ENCODE measurements at places on chromosomes 13 and 19. TPM values are rescaled to one million over a fixed set of nuclear protein-coding genes. Genes with fewer than 3 reads are reported as not detected.

The COL4A1 gene
- total RNA-seq: not detected

DNA sequence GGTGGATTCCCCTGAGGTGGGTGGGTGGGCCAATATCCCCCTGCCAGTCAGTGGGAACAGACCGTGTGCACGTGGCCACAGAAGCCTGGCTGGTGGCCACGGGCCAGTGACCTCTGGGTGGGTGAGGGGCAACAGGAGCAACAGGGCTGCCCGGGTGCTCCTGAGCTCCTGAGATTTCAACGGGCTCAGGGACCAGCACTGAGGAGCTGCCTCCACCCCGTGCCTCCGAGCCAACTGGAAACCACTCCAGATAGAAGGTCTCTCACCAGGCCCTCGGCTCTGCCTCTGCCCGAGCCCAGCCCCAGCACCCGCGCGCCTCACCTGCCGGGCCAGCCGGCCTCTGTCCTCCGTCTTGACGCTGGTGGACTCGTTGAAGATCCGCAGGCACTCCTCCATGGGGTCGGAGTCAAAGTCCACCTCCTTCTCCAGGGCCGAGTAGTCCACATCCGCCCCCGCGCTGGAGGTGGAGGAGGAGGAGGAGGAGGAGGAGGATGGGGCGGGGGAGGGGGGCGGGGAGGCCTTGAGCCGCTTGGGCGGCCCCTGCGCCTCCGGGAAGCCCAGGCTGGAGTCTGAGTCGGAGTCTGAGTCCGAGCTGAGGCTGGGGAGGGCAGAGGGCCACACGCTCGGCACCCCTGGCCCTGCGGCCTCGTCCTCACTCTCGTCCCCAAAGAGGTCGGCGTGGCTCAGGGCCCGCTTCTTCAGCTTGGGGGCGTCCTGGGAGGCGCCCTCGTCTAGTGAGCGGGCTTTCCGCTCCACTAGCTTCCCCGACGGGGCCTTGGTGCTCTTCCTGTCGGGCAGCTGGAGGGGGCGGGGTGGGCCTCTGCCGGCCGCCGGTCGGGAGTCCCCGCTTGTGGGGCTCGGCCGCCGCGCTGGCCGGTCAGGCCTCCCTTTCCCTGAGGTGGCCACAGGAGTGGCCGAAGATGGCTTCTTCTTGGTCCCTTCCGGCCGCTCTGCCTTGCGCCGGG, 14.8 kb upstream of the ATP8B3 start:
- DNase-seq: no peak
- H3K27ac ChIP-seq: no peak overlapping the region
- H3K27me3 ChIP-seq: no peaks in the 10 kb centered on the region
- no peaks in the 10 kb centered on the region for H3K4me1 ChIP-seq
- no peak overlapping the region for H3K4me3 ChIP-seq

- peaks cover 27% of the 10 kb centered on the region for H3K4me1 ChIP-seq
- no peak overlapping the region for H3K4me3 ChIP-seq
- H3K27me3 ChIP-seq: no peaks in the 10 kb centered on the region
- H3K36me3 ChIP-seq: peaks cover 1% of the 10 kb centered on the region
- H3K27ac ChIP-seq: no peak overlapping the region
These were observed 5.3 kb downstream of the CARM1 start for GRCh38 chr19:10876459-10877240.

DNA sequence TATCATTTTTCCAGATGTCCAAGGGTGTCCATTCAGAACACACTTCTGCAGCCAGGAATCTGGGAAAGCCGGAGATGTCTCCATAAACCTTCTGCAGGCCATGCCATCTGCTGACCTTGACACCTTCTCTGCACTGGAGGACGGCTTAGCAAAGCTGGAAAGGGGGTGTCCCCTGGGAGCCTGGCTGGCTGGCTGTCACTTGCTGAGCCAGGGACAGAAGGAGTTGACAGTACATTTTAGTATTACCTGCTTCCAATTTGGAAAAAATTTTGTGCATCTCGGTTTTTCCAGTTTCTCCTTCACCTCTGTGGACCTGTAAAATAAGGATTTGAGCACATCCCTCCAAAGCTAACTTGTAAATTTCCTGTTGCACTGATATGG, 8.1 kb upstream of the CHST8 start:
- H3K4me1 ChIP-seq: no peaks in the 10 kb centered on the region
- no peak overlapping the region for H3K4me3 ChIP-seq
- H3K36me3 ChIP-seq: no peaks in the 10 kb centered on the region
- no peak overlapping the region for H3K27ac ChIP-seq
- no peak for DNase-seq

The PRSS57 gene
- not detected for total RNA-seq

The RFPL4AL1 gene
- total RNA-seq: not detected

DNA sequence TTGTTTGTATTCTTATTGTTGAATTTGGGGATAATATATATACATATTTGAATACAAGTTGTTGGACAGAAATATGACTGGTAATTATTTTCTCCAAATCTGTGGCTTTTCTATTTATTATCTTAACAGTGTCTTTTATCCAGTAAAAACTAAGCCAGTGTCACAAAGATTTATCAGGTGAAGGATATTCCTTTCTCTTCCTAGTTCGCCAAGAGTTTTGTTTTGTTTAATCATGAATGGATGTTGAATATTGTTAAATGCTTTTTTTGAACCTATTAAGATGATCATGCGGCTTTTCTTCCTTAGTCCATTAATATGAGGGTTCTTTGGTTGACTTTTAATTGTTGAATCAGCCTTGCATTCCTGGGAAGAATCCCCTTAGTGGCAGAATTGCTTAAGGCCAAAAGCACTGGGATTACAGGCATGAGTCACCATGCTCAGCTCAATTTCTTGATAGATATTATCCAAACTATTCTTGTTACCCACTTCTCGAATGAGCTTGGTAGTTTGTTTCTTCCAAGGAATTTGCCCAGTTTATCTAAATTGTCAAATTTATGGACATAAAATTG, 53.3 kb downstream of the TEX26 start:
- no peaks in the 10 kb centered on the region for H3K4me1 ChIP-seq
- no peak overlapping the region for H3K4me3 ChIP-seq
- H3K36me3 ChIP-seq: no peaks in the 10 kb centered on the region
- no peak overlapping the region for H3K27ac ChIP-seq
- H3K27me3 ChIP-seq: peaks cover 46% of the 10 kb centered on the region

- no peaks in the 10 kb centered on the region for H3K27me3 ChIP-seq
- H3K36me3 ChIP-seq: no peaks in the 10 kb centered on the region
- H3K4me1 ChIP-seq: no peaks in the 10 kb centered on the region
- H3K27ac ChIP-seq: no peak overlapping the region
These were observed 82.8 kb upstream of the ZNF254 start for GRCh38 chr19:24004166-24004565.

DNA sequence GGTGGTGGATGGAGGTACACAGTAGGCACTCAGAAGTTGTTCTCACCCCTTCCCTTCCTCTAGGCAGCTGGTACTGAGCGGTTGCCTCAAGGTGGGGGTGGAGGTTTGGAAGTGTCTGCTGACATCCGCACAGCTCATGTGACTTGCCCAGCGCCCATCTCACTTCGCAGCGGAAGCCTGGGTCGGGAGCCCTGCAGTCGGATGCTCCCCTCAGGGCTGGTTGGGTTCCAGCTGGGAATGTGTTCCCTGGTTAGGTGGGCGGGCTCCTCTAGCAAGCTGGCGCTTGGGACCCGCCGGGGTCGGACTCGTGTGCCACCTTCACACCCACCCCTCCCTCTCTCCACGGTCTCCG, 10.2 kb downstream of the PPP1R37 start:
- H3K4me1 ChIP-seq: peaks cover 38% of the 10 kb centered on the region
- no peaks in the 10 kb centered on the region for H3K36me3 ChIP-seq
- H3K27ac ChIP-seq: peak overlapping the region; percentile 77
- H3K4me3 ChIP-seq: peak overlapping the region; percentile 70

DNA sequence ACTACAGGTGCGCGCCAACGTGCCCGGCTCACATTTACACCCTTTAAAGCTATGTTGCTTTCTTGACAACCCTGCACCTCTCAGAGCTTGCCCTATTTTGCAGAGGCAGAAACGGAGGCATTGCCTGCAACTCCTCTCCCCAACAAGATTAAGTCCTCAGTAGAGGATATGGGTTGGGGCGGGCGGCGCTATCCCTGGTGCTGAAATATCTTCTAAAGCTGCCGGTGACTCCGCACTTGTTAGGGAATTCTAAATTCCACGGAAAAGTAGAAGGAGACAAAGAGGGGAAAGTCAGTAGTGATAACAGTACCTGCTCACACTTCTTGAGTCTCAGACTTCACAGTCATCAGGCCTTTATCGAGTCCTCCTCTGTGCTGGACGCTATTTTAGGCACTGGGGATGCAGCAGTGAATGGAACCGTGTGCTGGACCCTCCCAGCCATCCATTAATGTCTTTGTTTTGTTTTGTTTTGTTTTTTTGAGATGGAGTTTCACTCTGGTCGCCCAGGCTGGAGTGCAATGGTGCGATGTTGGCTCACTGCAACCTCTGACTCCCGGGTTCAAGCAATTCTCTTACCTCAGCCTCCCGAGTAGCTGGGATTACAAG, 18.0 kb downstream of the SLC5A5 start:
- H3K4me3 ChIP-seq: no peak overlapping the region
- DNase-seq: no peak
- no peak overlapping the region for H3K27ac ChIP-seq

The PDE4C gene
- total RNA-seq: 0.65 TPM

The ZNF491 gene
- 3.6 TPM for total RNA-seq

DNA sequence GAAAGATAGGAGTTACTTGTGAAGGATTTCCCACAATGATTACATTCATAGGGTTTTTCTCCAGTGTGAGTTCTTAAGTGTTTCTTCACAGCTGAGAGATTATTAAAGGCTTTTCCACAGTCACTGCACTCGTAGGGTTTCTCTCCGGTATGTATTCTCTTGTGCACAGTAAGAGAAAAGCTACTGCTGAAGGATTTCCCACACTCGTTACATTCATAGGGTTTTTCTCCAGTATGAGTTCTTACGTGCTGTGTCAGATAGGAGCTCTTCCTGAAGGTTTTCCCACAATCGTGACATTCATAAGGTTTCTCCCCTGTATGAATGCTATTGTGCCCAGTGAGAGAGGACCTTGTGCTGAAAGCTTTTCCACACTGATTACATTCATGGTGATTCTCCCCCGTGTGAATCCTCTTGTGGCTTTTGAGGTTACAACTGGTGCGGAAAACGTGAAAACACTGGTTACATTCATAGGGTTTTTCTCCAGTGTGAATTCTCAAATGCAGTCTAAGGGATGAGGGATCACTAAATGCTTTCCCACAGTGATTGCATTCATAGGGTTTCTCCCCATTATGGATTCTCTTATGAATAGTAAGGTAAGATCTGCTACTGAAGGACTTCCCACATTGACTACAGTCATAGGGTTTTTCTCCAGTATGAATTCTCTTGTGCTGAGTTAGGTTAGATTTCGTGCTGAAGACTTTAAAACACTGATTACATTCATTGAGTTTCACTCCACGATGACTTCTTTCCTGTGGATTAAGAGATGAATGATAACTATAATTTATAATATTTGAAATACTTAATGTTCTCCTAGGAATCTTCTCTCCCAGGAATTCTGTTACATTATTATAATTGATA, 20.6 kb downstream of the ZNF558 start:
- no peak overlapping the region for H3K4me3 ChIP-seq
- H3K36me3 ChIP-seq: peaks cover 85% of the 10 kb centered on the region
- no peak overlapping the region for H3K27ac ChIP-seq
- no peaks in the 10 kb centered on the region for H3K27me3 ChIP-seq

DNA sequence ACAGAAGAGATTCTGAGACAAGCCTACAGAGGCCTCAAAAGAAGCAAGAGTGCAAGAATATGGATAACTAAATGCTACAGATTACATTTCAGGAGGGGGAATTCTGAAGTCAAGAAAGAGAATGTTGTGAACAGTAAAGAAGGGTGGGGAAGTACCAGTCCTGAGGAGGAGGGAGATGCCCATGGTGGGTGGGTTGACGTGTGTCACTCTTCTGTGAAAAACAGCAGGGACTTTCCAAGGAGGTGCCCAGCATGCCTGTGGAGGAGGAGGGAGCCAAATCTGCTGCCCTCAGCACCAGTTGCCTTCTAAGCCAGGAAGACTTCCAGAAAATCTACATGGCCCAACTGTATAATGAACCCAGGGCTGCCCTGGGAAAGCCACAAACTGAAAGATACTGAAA, 87.7 kb downstream of the SGCG start:
- H3K4me3 ChIP-seq: no peak overlapping the region
- no peaks in the 10 kb centered on the region for H3K36me3 ChIP-seq

- DNase-seq: no peak
- H3K27me3 ChIP-seq: no peaks in the 10 kb centered on the region
- H3K4me3 ChIP-seq: no peak overlapping the region
- H3K27ac ChIP-seq: no peak overlapping the region
- H3K36me3 ChIP-seq: no peaks in the 10 kb centered on the region
These were observed 70.3 kb downstream of the MBD3L1 start for GRCh38 chr19:8902520-8902919.

The CERS1 gene
- total RNA-seq: not detected

The TRPC4 gene
- not detected for total RNA-seq

All from activated naive CD8-positive, alpha-beta T cell treated with anti-CD3 and anti-CD28 coated beads, Interleukin-2, amount 10 ng/mL, durations not matched to agents 7 days and 5 days (primary cell).